ENCODE measurements at places on chromosomes 1 and 21.

DNA sequence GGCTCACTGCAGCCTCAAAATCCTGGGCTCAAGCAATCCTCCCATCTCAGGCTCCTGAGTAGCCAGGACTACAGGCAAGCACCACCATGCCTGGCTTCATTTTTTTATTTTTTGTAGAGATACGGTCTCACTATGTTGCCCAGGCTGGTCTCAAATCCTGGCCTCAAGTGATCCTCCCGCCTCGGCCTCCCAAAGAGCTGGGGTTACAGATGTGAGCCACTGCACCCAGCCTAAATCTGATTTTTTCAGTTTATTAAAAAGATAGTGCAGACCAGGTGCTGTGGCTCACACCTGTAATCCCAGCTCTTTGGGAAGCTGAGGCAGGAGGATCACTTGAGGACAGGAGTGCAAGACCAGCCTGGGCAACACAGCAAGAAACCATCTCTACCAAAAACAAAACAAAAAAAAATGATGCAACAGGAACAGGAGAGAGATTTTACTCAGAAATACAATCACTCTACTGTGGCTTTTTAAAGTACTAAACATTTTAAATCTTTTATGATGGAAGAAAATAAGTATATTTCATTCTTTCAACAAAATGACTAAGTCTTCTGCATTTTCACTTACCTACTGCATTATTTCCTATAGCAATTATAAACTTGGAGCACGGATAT lies 1.9 kb downstream of the PSMG1 start:
- DNase-seq, result no peak

DNA sequence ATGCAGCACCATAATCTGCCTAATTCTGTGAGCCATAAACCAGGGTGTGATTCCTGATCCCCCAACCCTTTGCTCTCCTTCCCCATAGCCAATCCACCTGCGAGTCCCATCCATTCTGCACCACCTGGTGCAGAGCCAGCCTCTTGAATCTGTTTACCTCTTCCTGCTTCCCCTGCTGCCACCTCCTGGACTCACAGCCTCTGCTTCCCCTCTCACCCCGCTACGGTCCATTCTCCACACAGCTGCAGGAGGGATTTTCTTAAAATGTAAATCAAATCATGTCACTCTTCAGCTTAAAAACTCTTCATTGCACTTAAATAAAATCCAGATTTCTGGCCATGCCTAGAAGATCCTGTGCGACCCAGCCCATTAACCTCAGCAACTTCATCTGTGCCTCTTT lies 186.7 kb downstream of the FOXD2 start:
- peak; percentile 27 for DNase-seq

DNA sequence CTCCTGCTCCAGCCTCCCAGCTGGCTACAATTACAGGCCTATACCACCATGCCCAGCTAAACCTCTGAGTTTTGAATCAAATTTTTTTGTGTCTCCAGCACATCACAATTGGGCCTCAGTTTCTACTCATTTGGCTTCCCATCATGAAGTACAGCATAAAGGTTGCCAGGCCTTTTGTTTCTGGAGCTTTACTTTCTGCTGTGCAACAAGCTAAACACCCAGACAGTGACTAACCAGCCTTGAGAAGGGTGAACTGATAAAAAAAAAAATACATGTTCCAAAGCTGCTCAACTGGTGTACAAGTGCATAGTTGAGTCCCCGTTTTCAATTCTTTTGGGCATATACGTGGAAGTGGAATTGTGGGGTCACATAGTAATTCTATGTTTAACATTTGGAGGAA lies 25.1 kb downstream of the TIAM1 start:
- no peak for DNase-seq

DNA sequence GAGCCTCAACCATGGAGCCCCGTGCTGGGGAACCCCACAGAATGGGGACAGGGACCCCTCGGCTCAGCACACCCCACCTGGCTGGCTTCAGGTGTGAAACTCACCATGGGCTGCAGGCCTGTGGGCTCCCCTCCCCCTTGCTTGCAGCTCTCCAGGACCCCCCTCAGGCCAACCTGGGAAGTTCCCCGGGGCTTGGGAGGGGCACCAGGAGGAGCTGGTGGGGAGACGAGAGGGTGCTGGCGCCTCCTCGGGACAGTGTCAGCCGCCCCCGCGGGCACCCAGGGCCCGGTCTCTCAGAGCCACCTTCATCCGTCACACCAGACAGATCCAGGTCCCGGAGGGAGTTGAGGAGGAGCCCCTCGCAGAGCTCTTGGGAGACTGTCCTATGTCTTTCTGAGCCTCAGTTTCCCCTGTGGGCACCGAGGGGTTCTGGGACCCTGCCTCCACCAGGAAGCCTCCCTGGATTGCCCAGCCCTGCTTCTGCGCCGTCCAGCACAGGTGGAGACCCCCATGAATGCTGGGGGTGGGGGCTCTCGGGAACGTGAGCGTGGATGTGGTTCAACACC lies 657 bp upstream of the TNFRSF18 start:
- no peak for DNase-seq

DNA sequence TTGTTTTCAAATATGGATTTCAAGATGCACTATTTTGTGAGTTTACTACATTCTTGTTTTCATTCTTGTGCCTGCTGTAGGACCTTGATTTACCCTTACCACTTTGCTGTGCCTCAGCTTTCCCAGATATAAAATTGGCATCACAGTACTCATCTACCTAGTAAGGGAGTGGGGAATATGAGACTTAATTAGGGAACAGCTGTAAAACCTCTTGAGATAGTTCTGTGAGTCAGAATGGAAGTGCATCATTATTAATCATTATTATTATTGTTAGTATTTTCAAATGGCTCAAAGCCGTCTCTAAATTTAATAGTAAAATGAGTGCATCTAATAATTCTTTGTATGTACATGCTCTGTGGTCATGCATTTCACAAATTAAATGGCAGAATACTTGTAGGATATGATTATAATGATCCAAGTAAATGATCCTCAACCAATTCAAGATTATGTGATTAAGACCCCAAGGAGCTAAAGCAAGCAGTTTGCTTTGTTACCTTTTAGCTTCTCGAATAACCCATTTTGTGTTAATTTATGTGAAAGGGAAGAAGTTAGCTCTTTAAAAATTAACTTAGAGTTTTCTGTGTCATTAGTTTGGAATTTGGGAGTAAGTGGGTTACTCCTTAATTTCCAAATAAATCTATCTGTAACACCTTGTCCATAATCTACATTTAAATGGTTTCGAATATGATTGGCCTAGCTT lies 155.4 kb downstream of the NFIA start:
- DNase-seq, result no peak

DNA sequence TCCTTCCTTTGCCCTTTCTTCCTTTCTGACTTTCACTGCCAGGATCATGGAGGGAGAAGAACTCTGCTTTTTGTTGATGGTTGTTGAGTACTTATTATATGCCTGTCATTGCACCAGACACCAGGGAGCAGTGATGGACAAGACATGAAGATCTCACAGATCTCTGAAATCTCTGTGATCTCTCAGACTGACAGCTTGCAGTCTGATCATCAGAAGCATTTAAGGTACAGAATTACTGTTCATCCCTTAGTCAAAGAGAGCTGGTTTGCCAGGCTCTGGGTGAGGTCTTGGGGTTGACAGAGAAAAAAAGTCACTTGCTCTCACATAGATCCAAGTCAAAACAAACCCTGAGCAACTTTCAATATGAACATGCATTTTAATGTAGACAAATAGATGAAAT lies 299.5 kb upstream of the FMN2 start:
- DNase-seq, result no peak

DNA sequence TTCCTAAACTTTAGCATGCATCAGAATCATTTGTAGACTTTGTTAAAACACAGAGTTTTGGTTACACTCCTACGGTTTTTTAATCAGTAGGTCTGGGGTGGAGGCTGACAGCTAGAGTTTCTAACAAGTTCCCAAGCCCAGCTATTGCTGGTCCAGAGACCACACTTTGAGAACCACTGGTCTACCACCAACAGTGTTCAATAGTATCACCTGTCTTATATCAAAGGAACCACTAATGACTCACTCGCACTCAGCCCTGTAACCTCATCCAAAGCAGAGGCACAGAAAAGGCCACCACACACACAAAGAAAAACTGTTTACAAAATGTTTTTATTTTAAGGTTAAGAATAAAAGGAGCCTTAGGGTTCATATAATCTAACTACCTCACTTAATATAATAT lies 68.7 kb downstream of the HIVEP3 start:
- DNase-seq, result no peak

DNA sequence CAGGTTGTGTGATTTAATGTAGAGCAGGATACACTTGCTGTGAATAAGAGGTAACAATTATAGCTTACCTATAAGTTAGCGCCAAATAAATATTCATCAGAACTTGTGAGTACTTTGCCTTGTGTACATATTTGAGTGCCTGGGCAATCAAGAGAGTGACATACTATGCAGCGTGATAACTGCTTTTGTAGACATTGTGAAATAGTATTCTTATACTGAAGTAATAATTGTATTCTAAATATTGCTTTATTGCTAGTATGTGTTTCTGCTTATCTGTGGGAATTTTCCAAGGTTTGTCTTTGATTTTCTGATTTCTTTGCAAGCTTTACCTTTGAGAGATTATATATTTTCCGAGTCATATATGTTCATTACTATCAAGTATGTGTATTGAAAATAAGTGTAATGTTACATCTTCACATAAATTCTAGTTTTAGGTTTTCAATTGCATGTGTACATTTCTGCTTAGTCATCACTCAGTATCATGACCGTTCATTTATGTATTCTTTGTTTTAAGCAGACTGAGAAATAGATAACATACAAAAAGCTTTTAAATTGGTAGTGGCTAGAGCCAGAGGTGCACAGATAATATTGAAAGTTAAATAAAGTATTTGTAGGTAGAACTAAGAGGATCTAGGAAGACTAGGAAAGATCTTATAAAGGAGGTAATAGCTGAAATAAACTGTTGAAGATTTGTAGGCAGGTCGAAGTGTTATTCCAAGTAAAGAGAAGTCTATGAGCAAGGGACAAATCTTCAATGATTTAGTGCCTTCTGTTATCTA lies 19.5 kb downstream of the USP25 start:
- DNase-seq, result peak; percentile 48

DNA sequence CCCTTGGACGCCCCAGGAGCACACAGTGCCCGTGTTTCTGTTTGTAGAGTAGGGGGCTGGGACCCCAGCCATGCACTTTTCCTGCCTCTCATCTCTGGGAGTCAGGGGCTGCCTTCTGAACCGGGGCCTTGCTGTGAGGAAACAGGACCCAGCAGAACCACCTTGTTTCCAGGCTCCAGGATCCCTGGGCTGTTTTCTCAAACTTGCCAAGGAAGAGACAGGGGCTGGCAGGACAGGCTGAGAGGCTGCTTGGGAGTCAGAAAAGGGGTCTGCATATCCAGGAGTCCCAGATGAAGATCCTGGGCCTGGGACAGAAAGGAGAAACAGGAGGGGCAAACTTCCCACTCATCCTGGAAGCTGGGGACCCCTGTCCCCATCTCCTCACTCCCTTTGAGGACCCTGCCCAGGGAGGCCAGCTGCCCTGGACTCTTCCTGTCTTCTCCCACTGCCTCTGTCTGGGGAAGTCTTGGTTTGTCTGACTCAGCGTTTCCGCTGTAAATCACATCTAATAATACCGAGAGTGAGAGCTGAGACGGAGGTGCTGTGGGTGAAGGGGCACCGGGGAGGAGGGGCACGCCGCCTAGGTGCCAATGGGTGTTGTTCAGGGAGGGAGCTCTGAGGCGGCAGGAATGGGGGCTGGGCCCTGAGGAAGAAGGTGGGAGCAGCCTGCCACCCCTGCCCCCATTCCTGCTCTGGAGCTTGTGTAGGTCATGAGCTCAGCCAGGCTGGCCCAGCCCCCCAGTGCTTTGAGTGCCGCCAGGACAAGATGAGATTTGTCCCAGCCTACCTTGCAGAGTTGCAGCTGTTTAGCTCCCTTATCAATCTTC lies 16.7 kb downstream of the POU3F1 start:
- DNase-seq, result no peak

- DNase-seq, result no peak
These were observed 38.6 kb downstream of the GADD45A start for GRCh38 chr1:67723620-67724019.

GRCh38 chr21:15725949-15726348 lies 3.8 kb upstream of the USP25 start:
- DNase-seq, result no peak

DNA sequence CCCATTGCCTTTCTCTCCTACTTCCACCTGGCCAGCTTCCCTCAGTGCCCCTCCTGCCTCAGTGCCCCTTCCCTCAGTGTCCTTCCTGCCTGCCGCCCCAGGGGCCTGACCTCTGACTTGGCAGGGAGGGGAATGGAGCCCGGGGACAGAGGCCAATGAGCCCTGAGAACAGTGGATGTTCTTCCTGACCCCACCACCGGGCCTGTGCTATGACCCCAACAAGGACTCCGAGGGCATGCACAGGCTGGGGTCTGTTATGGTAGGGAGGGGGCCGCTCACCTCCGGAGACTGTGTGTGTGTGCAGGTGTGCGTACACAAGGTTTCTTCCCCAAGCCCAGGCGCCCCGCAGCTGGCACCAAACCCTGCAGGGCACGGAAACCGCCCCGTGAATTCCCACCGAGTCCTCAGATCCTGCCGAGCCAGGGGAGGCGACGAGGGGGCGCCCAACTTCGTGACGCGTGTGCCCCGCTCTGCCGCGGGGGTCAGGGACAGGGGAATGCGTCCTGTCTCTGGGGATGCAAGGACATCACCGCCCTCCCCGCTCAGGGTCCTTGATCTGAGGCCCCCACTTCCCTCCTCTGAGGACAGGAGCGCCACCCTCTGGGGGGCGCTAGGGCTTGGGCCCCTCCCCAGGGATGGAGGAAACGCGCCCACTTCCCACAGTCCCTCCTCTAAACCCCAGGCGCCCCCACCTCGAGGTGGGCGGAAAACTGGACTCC lies 766 bp downstream of the RAP1GAP start:
- no peak for DNase-seq

- DNase-seq, result peak; percentile 31
These were observed 632 bp downstream of the PEX19 start for GRCh38 chr1:160284220-160284781.

DNA sequence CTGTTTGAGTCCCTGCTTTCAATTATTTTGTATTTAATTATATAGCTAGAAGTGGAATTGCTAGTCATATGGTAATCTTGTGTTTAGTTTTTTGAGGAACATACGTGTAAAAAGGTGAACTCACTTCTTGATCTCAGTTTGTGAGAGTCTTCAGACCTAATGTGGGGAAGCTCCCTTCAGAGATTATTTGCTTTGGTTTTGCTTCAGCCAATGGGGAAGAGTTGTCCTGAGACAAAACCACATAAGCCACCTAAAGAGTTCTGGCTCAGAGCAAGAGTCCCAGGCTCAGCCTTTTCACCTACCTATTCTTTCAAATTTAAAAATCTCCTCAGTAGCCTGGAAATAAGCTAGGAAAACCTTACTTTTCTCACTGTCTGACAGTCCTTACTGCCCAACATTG lies 138.4 kb downstream of the UCK2 start:
- no peak for DNase-seq
